Cardiac muscle cell (in vitro differentiated cells and primary cell): ENCODE measurements at places on chromosomes 16 and 17.

DNA sequence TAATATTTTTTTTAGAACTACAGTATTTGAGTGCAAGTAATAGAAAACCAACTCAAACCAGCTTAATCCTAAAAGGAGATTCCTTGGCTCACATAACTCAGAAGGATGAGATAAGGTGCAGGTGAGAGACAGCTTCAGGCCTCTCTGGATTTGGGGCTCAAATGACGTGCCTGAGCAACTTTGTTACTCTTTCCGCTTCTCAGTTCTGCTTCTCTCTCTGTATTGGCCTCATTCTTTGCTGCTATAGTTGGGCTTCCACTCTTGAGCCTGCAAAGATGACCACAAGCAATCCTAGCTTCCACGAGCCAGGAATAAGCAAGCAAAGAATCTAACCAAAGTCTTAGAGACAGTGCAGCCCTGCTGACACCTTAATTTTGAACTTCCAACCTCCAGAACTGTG lies 45.0 kb upstream of the NLK start:
- no peak for DNase-seq

- DNase-seq: no peak
Observed at GRCh38 chr16:52411011-52411410, 135.9 kb downstream of the TOX3 start.

- peak; percentile 61 for DNase-seq
Observed at GRCh38 chr17:75404731-75405364, 630 bp downstream of the GRB2 start.

GRCh38 chr17:56926704-56927103 lies 12.9 kb upstream of the TRIM25 start:
- no peak for DNase-seq

GRCh38 chr16:1729026-1729425 lies 23.0 kb downstream of the MAPK8IP3 start:
- DNase-seq: no peak

DNA sequence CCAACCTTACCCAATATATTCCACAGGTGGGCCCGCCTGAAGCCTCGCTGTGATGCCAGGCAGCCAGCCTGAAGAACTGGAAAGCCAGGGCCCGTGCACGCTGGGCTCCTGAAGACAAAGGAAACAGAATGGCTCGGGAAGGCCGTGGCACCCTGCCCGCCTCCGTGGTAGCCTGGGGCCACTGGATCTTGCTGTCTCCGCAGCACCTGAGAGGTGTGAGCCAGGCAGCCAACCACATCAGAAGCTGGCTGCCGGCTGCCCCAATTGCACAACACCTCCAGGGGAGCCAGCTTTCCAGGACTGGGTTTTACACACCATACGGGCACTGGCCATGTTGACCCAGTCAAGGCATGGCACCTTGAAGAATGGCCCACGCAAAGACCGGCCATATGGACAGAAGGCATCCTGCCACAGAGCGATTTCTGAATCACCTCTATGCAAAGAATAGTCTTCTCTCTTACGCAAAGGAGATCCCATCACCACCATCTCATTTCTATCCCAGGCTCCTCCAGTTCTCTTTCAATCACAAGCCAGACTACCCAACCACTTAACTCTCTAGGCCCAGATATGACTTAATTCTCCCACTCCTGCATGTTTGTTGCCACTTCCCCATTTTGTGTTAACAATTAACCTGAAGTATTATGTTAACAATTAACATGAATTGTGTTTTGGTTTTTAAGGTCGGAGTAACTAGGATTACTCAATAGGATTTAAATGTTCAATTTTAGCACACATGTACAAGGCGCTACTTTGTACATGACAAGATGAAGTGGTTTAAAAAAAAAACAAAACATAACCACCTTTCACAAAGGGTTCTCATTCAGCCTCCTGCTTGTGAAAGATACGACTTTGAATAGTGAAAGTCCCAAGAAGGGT lies 32.1 kb downstream of the ZFHX3 start:
- DNase-seq: no peak

- DNase-seq: no peak
Observed at GRCh38 chr17:39636587-39636926, 387 bp upstream of the STARD3 start.

DNA sequence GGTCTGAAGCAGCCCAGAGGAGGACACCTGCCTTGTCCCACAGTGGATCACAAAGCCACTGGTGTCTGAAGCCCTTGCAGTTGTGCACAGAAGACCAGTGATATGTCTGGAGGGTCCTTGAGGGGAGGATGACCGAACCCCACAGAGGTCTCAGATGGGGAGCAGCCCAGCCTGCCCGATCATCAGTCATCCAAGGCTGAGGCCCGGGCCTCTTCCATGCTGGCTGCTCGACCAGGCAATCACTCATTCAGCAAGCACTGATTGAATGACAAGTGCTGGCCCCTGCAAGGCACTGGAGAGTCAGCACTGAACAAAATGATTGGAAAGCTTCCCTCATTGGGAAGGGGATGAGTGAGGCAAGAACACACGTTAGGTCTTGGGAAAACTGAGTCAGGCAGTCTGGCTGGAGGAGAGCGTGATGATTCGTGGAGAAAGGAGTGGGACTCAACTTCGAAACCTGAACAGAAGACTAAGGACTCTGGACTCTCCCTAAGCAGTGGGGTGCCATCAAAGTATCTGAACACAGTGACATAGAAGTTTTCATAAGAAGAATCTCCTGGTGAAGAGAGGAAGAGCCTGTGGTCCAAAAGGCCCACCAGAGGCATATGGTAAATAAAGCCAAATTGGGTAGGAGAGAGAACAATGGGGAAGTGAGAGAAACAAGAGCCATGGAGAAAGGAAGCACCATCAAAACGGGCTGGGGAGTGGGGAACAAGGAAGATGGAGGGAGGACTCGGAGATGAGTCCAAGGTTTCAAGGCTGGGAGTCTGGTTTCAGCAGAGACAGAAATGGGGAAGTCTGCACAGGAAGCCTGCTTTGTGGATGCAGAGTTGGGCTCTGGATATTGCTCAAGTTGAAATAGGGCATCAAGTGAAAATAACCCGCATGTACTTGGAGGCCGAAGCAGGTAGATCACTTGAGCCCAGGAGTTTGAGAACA lies 10.2 kb downstream of the PIK3R5 start:
- DNase-seq: no peak

- peak; percentile 95 for DNase-seq
Observed at GRCh38 chr17:77963441-77963840, 4.9 kb downstream of the TNRC6C start.

GRCh38 chr17:60989379-60989778 lies 311.7 kb downstream of the BCAS3 start:
- DNase-seq: no peak

- no peak for DNase-seq
Observed at GRCh38 chr16:66375451-66375850, 9.0 kb downstream of the CDH5 start.

- no peak for DNase-seq
Observed at GRCh38 chr16:11978080-11978479, 1.5 kb downstream of the SNX29 start.

DNA sequence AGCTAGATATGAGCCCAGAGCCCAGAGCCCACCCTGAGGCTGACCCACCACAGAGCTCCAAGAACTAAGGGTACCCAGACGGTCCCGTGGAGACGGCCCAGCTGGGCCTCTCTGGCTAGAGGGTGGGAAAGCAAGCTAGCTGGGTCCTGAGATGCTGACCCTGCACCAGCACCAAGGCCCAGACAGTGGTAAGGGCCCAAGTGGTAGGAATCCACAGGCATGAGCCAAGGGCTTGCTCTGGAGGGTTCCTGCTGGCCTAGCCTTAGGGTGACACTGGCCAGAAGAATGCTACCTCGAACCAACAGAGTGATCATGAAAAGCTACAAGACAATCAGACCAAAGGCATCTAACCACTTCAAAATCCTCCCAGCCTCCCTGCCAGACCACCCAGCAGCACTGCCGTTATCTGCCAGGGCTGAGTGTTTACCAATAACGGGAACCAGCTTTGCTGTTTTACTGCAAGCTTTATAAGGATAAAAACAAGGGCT lies 13.2 kb downstream of the HIC1 start:
- DNase-seq: no peak

- no peak for DNase-seq
Observed at GRCh38 chr17:17472333-17472920, 4.4 kb upstream of the MED9 start.

DNA sequence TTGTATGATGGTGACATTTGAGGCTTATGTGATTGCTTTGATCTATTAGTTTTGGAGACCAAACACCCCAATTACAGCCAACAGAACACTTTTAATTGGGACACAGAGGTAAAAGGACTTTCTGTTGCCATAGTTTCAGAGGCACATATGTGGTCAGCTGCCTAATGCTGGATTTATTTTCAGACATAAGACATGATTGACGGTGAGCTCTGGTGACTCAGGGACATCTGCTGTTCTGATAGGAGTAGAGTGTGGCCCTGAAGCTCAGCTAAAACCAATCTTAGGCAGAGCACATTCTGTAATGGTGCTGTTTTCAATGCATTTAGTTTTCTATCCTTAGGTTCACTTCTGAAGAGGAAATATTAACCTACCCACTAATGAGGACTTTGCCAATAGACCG lies 247.1 kb downstream of the UTP18 start:
- no peak for DNase-seq

- DNase-seq: peak; percentile 10
Observed at GRCh38 chr17:80363120-80363515, 51.8 kb upstream of the ENDOV start.

GRCh38 chr17:74145756-74146155 lies 57.7 kb upstream of the RPL38 start:
- DNase-seq: no peak

- DNase-seq: no peak
Observed at GRCh38 chr17:80938556-80938955, 53.1 kb upstream of the CHMP6 start.

DNA sequence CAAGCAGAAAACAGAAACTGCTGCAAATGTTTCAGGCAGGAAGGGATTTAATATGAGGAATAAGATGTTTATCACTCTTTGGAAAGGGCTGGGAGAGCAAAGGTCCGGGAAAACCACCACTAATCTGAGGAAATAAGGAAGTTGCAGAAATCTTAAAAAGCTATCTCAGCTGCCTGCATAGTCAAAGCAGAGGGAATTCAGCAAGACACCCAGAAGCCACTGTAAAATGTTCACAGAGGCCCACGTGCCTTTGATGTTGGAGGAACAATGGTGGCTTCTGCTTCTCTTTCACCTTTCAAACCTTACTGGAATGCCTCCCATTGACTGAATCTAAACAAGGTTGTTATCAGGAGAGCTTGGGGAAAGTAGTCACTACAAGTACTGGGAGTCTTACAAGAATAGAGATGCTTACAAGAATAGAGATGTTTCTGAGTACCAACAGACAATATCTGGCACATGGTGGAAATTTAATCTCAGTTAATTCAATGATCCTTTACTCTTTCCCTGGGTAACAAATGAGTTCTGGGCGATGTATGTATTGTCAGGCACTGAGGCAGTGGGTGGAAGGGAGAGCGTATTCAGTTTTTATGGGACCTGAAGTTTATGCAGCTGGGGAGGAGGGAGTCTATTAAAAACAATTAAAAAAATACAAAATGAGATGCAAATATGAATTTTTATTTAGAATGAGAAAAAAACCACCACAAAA lies 56.1 kb upstream of the MED13 start:
- DNase-seq: no peak

- no peak for DNase-seq
Observed at GRCh38 chr16:67361038-67361437, 32.3 kb downstream of the TPPP3 start.

DNA sequence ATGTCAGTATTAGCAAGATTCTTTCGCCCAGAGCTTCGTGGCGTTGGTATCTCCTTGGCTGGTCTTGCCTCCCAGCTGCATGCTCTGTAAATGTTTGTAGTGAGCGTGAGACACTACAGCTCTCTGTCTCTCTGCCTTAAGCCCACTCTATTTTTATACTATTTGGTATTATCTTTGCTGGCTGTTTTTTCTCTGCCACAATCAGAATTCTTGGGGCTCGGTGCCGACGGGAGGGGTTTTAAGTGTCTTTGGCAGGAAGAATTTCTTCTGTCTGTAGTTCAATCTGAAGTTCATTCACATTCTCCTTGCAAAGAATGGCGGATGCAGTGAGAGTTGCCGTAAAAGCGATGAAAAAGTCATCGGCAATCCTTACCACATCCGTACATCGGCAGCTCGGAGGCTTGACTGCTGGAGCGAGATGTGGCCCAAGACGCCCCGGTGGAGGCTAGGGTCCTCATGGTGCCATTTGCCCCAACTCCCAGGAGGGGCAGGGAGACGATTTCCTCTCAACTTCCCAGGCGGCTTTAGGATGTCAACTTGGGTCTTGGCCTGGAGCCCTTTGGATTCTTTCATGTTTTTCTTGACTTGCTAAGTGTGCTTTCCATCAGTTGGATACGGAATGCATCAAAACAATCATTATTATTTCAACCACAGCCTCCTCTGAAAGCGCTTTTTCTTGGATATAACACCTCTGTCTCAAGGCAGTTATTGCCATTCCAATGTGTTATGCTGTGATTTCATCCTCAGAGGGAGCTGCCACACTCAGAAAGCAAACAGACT lies 132.3 kb upstream of the SDK2 start:
- no peak for DNase-seq

DNA sequence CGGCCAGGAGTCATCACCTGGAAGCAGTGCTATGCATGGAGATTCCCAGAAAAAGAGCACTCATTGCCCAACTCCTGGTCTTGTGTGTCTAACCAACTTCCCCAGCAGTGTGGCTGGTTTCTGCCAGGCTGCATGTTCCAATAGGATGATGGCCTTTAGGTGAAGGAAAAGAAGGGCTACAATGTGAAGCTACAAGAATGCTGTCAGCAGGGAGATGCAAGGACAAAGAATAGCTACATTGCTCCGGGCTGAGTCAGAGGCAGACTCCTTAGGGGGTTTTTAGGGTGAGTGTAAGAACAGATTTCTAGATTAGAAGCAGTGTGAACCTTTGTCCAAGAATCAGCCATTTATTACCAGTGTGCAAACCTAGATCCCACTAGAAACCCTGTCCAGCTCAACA lies 63.0 kb upstream of the DNAH9 start:
- no peak for DNase-seq

DNA sequence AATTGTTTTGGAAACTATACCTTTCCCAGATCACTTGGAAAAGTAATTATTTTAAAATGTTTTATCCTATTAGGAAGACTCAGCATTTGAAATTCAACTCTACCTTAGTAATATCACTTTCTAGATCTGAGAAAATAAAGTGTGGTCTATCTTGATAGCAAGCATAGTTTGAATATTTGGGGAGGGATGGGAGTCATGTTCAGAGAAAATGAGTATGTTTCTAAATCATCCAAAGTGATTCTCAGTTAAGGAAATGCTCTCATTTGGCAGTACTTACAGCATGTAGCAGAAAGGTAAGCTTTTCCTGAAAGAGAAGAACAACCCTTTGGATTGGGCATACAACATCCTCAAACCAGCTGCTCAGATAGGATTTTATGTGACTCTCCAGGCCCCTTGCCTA lies 6.9 kb downstream of the C17orf75 start:
- DNase-seq: no peak

GRCh38 chr16:48013491-48013901 lies 142.3 kb downstream of the ABCC12 start:
- no peak for DNase-seq
